ENCODE measurements at places on chromosomes 2 and 18. TPM values are rescaled to one million over a fixed set of nuclear protein-coding genes. Genes with fewer than 3 reads are reported as not detected.

SETBP1 gene
- 7.7 TPM for total RNA-seq

CHPF gene
- 56.6 TPM for total RNA-seq

IL1RL1 gene
- 0.45 TPM for total RNA-seq

NHEJ1 gene
- total RNA-seq: 6.3 TPM

TDRD15 gene
- not detected for total RNA-seq

SP110 gene
- 9.4 TPM for total RNA-seq

PSMA8 gene
- total RNA-seq: not detected

GRCh38 chr2:113791697-113792590 lies 35.5 kb upstream of the SLC35F5 start:
- H3K4me1 ChIP-seq: peaks cover 5% of the 10 kb centered on the region
- no peak for DNase-seq
- no peak overlapping the region for H3K4me3 ChIP-seq
- no peaks in the 10 kb centered on the region for H3K36me3 ChIP-seq
- no peak overlapping the region for H3K27ac ChIP-seq

GRCh38 chr2:207320381-207321159 lies 154.8 kb upstream of the KLF7 start:
- H3K36me3 ChIP-seq: no peaks in the 10 kb centered on the region
- no peaks in the 10 kb centered on the region for H3K27me3 ChIP-seq
- H3K27ac ChIP-seq: no peak overlapping the region
- no peak overlapping the region for H3K4me3 ChIP-seq
- DNase-seq: no peak
- H3K4me1 ChIP-seq: no peaks in the 10 kb centered on the region

- DNase-seq: no peak
- H3K27me3 ChIP-seq: no peaks in the 10 kb centered on the region
- no peaks in the 10 kb centered on the region for H3K4me1 ChIP-seq
- no peak overlapping the region for H3K27ac ChIP-seq
Measured at GRCh38 chr2:139366681-139367080, 586.5 kb upstream of the NXPH2 start.

DNA sequence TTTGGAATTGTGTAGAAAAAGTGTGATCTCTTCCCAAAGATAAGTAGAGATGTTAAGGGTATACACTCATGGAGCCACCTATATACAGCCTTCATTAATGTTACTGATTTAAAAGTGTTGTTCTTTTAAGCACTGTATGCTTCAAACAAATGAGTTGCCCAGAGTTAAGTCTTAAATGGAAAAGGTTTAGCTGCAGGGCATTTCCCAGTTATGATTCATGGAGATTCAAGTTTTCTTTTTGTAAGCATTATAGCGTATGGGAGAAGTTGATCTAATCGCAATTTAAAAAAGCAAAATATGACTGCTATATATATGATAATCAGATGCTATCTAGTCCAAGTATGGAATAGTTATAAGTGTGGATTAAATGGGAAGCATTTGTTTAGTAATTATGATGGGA lies 4.8 kb downstream of the PDK1 start:
- no peak overlapping the region for H3K27ac ChIP-seq
- no peak overlapping the region for H3K4me3 ChIP-seq
- no peaks in the 10 kb centered on the region for H3K27me3 ChIP-seq
- H3K4me1 ChIP-seq: peaks cover 24% of the 10 kb centered on the region

DNA sequence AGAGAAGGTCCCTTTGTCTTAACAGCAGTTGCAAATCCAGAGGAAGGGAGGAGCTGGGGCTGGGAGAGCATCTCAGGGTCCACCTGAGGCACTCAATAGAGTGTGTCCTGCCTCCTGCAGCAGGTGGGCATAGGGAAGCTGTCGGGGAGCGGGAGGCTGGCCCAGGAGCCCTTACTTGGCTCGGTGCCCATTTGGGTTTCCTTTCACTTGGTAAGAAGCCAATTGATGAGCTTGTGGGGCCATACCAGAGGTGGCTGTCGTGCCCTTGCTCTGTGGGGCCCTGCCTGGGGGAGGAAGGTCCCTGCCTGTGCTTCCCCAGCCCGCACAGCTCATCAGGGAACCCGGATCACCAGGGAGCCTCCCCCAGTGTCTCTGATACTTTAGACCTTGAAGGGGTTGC lies 229.7 kb downstream of the DYSF start:
- no peaks in the 10 kb centered on the region for H3K36me3 ChIP-seq
- no peaks in the 10 kb centered on the region for H3K27me3 ChIP-seq
- DNase-seq: no peak
- H3K4me3 ChIP-seq: no peak overlapping the region

DNA sequence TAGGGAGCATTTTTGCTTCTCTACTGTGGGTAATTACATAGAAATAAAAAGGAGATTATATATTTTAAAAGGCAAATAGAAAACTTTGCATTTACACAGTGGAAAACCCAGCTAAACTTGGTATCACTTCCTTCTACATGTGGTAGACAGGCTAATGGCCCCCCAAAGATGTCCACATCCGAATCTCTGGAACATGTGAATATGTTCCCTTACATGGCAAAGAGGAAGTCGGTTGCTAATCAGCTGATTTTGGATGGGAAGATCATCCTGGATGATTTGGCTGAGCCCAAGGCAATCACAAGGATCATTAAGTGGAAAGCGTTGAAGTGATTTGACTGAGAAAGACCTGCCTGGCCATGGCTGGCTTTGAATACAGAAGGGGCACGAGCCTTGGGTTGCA lies 26.2 kb downstream of the CREG2 start:
- H3K27ac ChIP-seq: no peak overlapping the region
- no peaks in the 10 kb centered on the region for H3K4me1 ChIP-seq
- DNase-seq: no peak

DNA sequence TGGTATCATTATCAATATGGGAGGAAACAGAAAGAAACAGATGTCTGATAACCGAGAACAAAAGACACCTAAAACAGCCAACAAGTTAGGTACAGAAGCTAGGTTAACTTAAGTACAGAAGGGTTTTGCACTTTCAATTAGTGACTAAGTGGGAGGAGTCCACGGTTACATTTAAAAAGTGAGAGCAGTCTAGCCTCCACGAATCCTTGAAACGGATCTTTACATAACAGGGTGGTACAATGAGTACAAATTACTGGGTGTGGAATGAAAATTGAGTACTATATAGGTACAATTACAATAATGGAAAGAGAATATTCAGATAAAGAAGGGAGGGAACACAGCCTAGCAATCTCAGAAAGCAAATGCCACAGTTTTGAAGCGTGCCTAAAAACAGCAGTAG lies 76.6 kb downstream of the TLK1 start:
- DNase-seq: no peak
- H3K4me3 ChIP-seq: no peak overlapping the region
- no peaks in the 10 kb centered on the region for H3K27me3 ChIP-seq
- H3K4me1 ChIP-seq: peaks cover 4% of the 10 kb centered on the region

- no peaks in the 10 kb centered on the region for H3K4me1 ChIP-seq
- no peak overlapping the region for H3K27ac ChIP-seq
- DNase-seq: no peak
- no peaks in the 10 kb centered on the region for H3K36me3 ChIP-seq
- no peaks in the 10 kb centered on the region for H3K27me3 ChIP-seq
Measured at GRCh38 chr2:217167531-217167930, 307.7 kb upstream of the TNP1 start.

DNA sequence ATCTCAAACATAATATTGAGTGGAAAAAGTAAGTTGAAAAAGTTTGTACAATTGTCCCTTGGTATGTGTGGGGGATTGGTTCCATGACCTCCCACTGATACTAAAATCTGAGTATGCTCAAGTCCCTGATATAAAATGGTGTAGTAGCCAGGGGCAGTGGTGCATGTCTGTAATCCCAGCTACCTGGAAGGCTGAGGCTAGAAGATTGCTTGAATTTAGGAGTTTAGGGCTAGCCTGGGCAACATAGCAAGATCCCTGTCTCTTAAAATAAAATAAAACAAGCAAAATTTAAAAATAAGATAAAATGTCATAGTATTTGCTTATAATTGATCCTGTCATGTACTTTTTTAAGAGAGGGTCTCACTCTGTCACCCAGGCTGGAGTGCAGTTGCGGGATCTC lies 122.0 kb downstream of the PTRHD1 start:
- no peak overlapping the region for H3K4me3 ChIP-seq
- no peak for DNase-seq
- no peaks in the 10 kb centered on the region for H3K36me3 ChIP-seq
- H3K27ac ChIP-seq: no peak overlapping the region

GRCh38 chr18:49251451-49251850 lies 209.0 kb downstream of the DYM start:
- no peak overlapping the region for H3K4me3 ChIP-seq
- no peak overlapping the region for H3K27ac ChIP-seq
- H3K27me3 ChIP-seq: no peaks in the 10 kb centered on the region
- DNase-seq: no peak
- H3K36me3 ChIP-seq: peaks cover 3% of the 10 kb centered on the region

- no peak for DNase-seq
- no peaks in the 10 kb centered on the region for H3K36me3 ChIP-seq
- no peaks in the 10 kb centered on the region for H3K27me3 ChIP-seq
Measured at GRCh38 chr18:44771956-44772917, 91.5 kb downstream of the SETBP1 start.

- no peaks in the 10 kb centered on the region for H3K27me3 ChIP-seq
- H3K36me3 ChIP-seq: no peaks in the 10 kb centered on the region
- H3K4me3 ChIP-seq: no peak overlapping the region
- no peak overlapping the region for H3K27ac ChIP-seq
Measured at GRCh38 chr2:71561441-71562267, 108.3 kb downstream of the DYSF start.

DNA sequence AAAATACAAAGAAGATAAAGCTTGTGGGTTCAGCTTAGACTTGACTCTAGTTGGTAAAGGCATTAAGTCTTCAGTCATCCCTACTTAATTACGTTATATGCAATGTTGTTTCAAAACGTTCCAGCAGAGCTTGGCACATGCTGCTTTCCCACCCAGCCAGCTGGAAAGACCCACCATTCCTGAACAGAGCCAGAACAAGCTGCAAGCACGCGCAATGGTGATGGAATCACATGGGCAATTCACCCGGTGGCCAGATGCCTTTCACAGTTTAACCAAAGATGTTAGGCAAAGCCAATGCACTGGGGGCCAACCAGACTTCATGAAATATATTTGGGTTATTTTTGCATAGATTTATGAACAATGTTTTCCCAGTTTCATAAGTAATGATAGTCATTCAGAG lies 123.4 kb upstream of the CDH20 start:
- H3K27me3 ChIP-seq: no peaks in the 10 kb centered on the region

- DNase-seq: no peak
- no peaks in the 10 kb centered on the region for H3K4me1 ChIP-seq
- no peak overlapping the region for H3K27ac ChIP-seq
- H3K36me3 ChIP-seq: no peaks in the 10 kb centered on the region
Measured at GRCh38 chr2:71704688-71705087, 251.3 kb downstream of the DYSF start.
